ENCODE measurements at places on chromosomes 5 and 9. TPM values are rescaled to one million over a fixed set of nuclear protein-coding genes. Genes with fewer than 3 reads are reported as not detected.

GRCh38 chr5:15598294-15598902 is 98.4 kb downstream of the FBXL7 start:
- H3K36me3 ChIP-seq: peaks cover 16% of the 10 kb centered on the region
- H3K27me3 ChIP-seq: no peaks in the 10 kb centered on the region
- H3K4me3 ChIP-seq: no peak overlapping the region
- H3K4me1 ChIP-seq: peaks cover 5% of the 10 kb centered on the region
- H3K27ac ChIP-seq: no peak overlapping the region

PCDHGA10 gene
- total RNA-seq: 43.0 TPM

- H3K4me1 ChIP-seq: no peaks in the 10 kb centered on the region
- no peaks in the 10 kb centered on the region for H3K36me3 ChIP-seq
- H3K4me3 ChIP-seq: no peak overlapping the region
- no peak for DNase-seq
- H3K27me3 ChIP-seq: no peaks in the 10 kb centered on the region
- H3K27ac ChIP-seq: no peak overlapping the region
Measured at GRCh38 chr5:3401635-3402034, 194.0 kb upstream of the IRX1 start.

- peaks cover 3% of the 10 kb centered on the region for H3K27me3 ChIP-seq
- no peaks in the 10 kb centered on the region for H3K4me1 ChIP-seq
- no peak overlapping the region for H3K27ac ChIP-seq
- no peaks in the 10 kb centered on the region for H3K36me3 ChIP-seq
Measured at GRCh38 chr9:115030006-115030405, 88.0 kb downstream of the TNC start.

GRCh38 chr5:31962351-31962751 is 211.8 kb downstream of the GOLPH3 start:
- DNase-seq: no peak
- H3K27ac ChIP-seq: no peak overlapping the region
- H3K36me3 ChIP-seq: peaks cover 37% of the 10 kb centered on the region
- no peak overlapping the region for H3K4me3 ChIP-seq
- peaks cover 13% of the 10 kb centered on the region for H3K27me3 ChIP-seq
- peaks cover 26% of the 10 kb centered on the region for H3K4me1 ChIP-seq

- no peaks in the 10 kb centered on the region for H3K4me1 ChIP-seq
- H3K4me3 ChIP-seq: no peak overlapping the region
- no peak for DNase-seq
- no peak overlapping the region for H3K27ac ChIP-seq
- H3K36me3 ChIP-seq: peaks cover 25% of the 10 kb centered on the region
- peaks cover 3% of the 10 kb centered on the region for H3K27me3 ChIP-seq
Measured at GRCh38 chr9:112224401-112225289, 49.5 kb upstream of the SUSD1 start.

GRCh38 chr9:123550797-123551196 is 194.8 kb downstream of the CRB2 start:
- peaks cover 8% of the 10 kb centered on the region for H3K27me3 ChIP-seq
- DNase-seq: no peak
- H3K4me3 ChIP-seq: no peak overlapping the region
- H3K27ac ChIP-seq: no peak overlapping the region

LCN15 gene
- 0.49 TPM for total RNA-seq

GRCh38 chr5:16863469-16863946 is 72.6 kb downstream of the MYO10 start:
- peaks cover 10% of the 10 kb centered on the region for H3K36me3 ChIP-seq
- peaks cover 39% of the 10 kb centered on the region for H3K4me1 ChIP-seq
- peaks cover 4% of the 10 kb centered on the region for H3K27me3 ChIP-seq
- DNase-seq: no peak

CD72 gene
- total RNA-seq: 2.4 TPM

- H3K4me3 ChIP-seq: no peak overlapping the region
- no peaks in the 10 kb centered on the region for H3K27me3 ChIP-seq
- no peak overlapping the region for H3K27ac ChIP-seq
- no peak for DNase-seq
- H3K36me3 ChIP-seq: peaks cover 1% of the 10 kb centered on the region
Measured at GRCh38 chr9:96476591-96476990, 26.6 kb downstream of the HABP4 start.
